ENCODE measurements at places on chromosomes 6 and 20. TPM values are rescaled to one million over a fixed set of nuclear protein-coding genes. Genes with fewer than 3 reads are reported as not detected.

- H3K27me3 ChIP-seq = no peaks in the 10 kb centered on the region
- H3K4me1 ChIP-seq = peaks cover 5% of the 10 kb centered on the region
- no peak overlapping the region for H3K4me3 ChIP-seq
- no peaks in the 10 kb centered on the region for H3K36me3 ChIP-seq
- DNase-seq = no peak
- no peak overlapping the region for H3K27ac ChIP-seq
These were observed 113.7 kb upstream of the GGTLC1 start for GRCh38 chr20:24102290-24102689.

GRCh38 chr20:49448917-49449316, 33.6 kb downstream of the KCNB1 start:
- H3K27ac ChIP-seq = no peak overlapping the region
- H3K4me3 ChIP-seq = no peak overlapping the region
- no peak for DNase-seq
- H3K27me3 ChIP-seq = peaks cover 19% of the 10 kb centered on the region

DNA sequence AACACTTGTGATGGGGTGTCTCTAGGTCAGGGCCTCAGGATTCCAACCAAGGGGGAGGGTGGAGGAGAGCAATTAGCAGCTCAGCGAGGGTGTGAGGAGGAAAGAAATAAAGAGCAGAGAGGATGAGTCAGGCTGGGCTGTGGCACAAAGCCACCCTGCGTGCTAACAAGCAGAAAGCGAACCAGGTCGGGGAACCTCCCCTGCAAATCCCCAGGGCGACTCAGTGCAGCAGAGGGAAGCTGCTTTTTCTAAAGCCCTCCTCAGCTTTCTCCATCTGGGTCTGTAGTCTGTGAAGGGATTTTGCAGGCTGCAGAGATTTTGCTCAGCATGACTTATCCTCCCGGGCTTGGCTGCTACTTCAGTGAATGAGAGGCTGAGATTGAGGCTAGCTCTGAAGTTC, 6.6 kb upstream of the SPO11 start:
- H3K4me3 ChIP-seq = no peak overlapping the region
- H3K27ac ChIP-seq = no peak overlapping the region
- no peaks in the 10 kb centered on the region for H3K4me1 ChIP-seq
- DNase-seq = no peak

DNA sequence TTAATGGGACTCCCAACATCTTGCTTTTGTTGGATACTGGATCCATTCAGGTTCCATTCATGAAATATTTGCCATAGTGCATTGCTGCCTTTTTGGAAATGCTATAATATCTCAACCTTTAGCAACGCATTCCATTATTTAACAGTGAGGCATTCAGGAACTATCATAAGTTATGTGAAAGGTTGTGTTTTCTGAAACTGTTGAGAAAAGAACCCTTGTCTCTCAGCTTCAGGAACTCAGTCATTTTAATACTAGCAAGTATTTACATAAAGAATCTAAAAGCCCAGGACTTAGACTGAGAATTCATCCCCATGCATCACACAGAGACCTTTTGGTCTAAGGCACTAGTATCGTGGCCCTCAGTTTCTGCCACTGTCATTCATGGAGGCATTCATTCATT, 24.9 kb upstream of the SASH1 start:
- no peaks in the 10 kb centered on the region for H3K36me3 ChIP-seq
- H3K4me3 ChIP-seq = no peak overlapping the region
- no peaks in the 10 kb centered on the region for H3K4me1 ChIP-seq
- H3K27me3 ChIP-seq = peaks cover 1% of the 10 kb centered on the region

- no peak overlapping the region for H3K27ac ChIP-seq
- H3K27me3 ChIP-seq = no peaks in the 10 kb centered on the region
- H3K36me3 ChIP-seq = peaks cover 9% of the 10 kb centered on the region
- H3K4me1 ChIP-seq = peaks cover 39% of the 10 kb centered on the region
These were observed 6.6 kb downstream of the TOP1 start for GRCh38 chr20:41035207-41035606.

- H3K36me3 ChIP-seq = no peaks in the 10 kb centered on the region
- H3K4me1 ChIP-seq = peaks cover 42% of the 10 kb centered on the region
- H3K27me3 ChIP-seq = no peaks in the 10 kb centered on the region
- peak overlapping the region; percentile 77 for H3K4me3 ChIP-seq
- peak overlapping the region; percentile 15 for H3K27ac ChIP-seq
- DNase-seq = peak; percentile 40
These were observed 1.3 kb upstream of the TAF4 start for GRCh38 chr20:62066983-62067433.

ZSCAN26 gene
- 6.2 TPM for total RNA-seq

GSTA3 gene
- total RNA-seq = not detected
